Spleen (tissue), 13 donors: ENCODE measurements at places on chromosomes 5 and 9. TPM values are rescaled to one million over a fixed set of nuclear protein-coding genes. Genes with fewer than 3 reads are reported as not detected.

DNA sequence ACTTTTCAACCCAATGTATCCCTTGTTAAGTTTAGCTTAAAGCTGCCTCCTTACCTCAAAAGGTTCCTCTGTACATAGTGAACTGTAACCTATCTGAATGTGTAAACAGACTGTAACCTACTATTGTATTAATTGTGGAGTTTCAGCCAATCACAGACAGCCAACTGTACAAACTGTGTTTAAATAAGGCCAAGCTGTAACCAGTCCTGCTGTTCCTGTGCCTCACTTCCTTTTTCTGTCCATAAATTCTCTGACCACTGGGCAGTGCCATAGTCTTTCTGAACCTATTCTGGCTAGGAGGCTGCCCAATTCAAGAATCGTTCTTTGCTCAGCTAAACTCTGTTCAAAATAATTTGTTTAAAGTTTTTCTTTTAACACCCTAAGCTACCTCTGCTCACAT, 74.7 kb upstream of the DAPK1 start:
- no peak for DNase-seq
- no peaks in the 10 kb centered on the region for H3K27me3 ChIP-seq
- no peak overlapping the region for H3K27ac ChIP-seq
- no peaks in the 10 kb centered on the region for H3K4me1 ChIP-seq
- no peaks in the 10 kb centered on the region for H3K36me3 ChIP-seq

IFNE gene
- not detected for total RNA-seq

DAP gene
- 62.9 TPM for total RNA-seq

GRCh38 chr9:74036549-74037231, 460.4 kb upstream of the RORB start:
- no peaks in the 10 kb centered on the region for H3K27me3 ChIP-seq
- H3K4me3 ChIP-seq, result no peak overlapping the region
- H3K36me3 ChIP-seq, result no peaks in the 10 kb centered on the region
- no peak overlapping the region for H3K27ac ChIP-seq

BHMT2 gene
- 0.64 TPM for total RNA-seq

DNA sequence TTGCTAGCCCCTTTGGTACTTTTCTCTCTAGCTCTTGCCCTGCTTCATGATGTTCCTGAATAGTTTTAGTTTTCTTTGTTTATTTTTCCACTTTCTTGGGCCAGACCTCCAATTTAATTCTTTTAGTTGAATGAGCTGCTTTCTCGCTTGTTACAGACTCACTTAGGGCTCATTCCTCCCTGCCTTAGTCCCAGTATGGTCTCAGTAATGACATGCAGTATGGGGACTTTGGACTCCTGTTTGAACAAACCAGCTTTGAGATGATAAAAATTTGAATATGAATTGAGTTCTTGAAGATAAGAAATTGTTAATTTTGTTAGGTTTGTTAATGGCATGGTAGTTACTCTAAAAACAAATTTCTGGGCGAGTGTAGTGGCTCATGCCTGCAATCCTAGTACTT, 284.8 kb upstream of the DMRT1 start:
- no peak overlapping the region for H3K4me3 ChIP-seq
- no peak for DNase-seq
- H3K4me1 ChIP-seq, result no peaks in the 10 kb centered on the region

DNA sequence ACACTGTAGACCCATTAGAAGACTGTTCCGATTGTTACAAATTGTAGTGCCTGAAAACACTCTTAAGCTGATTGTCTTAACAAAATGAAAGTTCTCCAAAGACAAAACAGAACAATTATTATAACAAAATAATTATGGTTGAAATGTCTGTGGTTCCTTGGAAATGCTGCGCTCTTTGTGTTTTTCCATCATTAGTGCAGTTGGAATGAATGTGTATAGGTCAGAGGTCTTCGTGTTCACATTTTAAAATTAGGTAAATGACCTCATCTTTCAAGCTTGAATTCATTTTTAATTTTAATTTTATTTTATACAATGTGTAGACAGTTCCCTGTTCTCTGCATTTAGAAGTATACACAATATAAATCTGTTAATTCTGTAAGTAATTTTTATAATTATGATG, 56.7 kb upstream of the NXNL2 start:
- DNase-seq, result no peak
- H3K36me3 ChIP-seq, result peaks cover 48% of the 10 kb centered on the region
- H3K27me3 ChIP-seq, result no peaks in the 10 kb centered on the region

BTNL3 gene
- not detected for total RNA-seq

HTR4 gene
- total RNA-seq, result not detected

DNA sequence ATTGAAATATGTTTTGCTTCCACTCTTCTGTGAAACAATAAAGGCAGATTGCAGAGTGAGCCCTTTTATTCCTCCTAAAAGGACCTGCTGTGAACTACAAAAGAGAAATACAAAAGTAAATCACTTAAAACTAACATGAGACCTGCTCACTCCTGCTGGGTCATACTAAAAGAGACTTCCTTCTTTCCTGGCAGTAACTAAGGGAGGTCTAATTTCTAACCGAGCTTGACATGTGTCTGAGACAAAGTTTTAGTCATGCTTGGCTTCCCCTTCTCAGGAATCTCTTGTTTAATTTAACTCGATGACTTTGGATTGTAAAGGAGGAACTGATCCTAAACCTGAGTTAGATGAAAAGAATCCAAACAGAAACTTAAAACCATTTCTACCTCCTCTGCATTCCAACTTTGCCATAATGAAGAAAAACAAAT, 86.4 kb upstream of the CDH6 start:
- DNase-seq, result no peak
- no peak overlapping the region for H3K27ac ChIP-seq
- H3K27me3 ChIP-seq, result no peaks in the 10 kb centered on the region
- no peaks in the 10 kb centered on the region for H3K4me1 ChIP-seq
- no peaks in the 10 kb centered on the region for H3K36me3 ChIP-seq

MARCHF3 gene
- 12.9 TPM for total RNA-seq

DNA sequence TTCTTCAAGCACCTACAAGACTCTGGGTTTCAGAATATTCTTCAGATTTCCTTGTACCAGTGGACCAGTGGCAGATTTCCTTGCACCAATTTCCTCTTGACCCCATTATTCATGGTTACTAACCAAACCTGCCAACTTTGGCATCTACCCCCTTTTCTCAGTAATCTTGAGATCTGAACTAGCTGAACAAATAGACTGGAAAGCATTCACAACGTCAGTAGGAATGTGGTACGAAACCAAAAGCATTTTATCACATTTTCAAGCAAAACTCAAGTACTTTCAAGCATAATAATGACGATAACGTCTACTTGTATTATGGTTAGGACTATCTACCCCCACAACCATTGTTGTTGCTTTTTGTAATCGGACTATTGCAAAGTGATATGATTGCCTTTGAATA, 1217.3 kb downstream of the PTPRD start:
- no peak for DNase-seq
- H3K27me3 ChIP-seq, result no peaks in the 10 kb centered on the region
- H3K27ac ChIP-seq, result no peak overlapping the region
- H3K36me3 ChIP-seq, result no peaks in the 10 kb centered on the region
- H3K4me3 ChIP-seq, result no peak overlapping the region

ENTPD8 gene
- not detected for total RNA-seq

GRCh38 chr9:4559261-4560182, 69.3 kb downstream of the SLC1A1 start:
- H3K27ac ChIP-seq, result no peak overlapping the region
- no peak for DNase-seq

- H3K27ac ChIP-seq, result no peak overlapping the region
- DNase-seq, result no peak
- no peaks in the 10 kb centered on the region for H3K27me3 ChIP-seq
Measured at GRCh38 chr5:169668732-169669131, 31.7 kb downstream of the DOCK2 start.

- H3K4me1 ChIP-seq, result no peaks in the 10 kb centered on the region
- H3K4me3 ChIP-seq, result no peak overlapping the region
- H3K27me3 ChIP-seq, result no peaks in the 10 kb centered on the region
- no peak overlapping the region for H3K27ac ChIP-seq
- no peaks in the 10 kb centered on the region for H3K36me3 ChIP-seq
Measured at GRCh38 chr9:28378231-28378630, 805.0 kb upstream of the C9orf72 start.

DNA sequence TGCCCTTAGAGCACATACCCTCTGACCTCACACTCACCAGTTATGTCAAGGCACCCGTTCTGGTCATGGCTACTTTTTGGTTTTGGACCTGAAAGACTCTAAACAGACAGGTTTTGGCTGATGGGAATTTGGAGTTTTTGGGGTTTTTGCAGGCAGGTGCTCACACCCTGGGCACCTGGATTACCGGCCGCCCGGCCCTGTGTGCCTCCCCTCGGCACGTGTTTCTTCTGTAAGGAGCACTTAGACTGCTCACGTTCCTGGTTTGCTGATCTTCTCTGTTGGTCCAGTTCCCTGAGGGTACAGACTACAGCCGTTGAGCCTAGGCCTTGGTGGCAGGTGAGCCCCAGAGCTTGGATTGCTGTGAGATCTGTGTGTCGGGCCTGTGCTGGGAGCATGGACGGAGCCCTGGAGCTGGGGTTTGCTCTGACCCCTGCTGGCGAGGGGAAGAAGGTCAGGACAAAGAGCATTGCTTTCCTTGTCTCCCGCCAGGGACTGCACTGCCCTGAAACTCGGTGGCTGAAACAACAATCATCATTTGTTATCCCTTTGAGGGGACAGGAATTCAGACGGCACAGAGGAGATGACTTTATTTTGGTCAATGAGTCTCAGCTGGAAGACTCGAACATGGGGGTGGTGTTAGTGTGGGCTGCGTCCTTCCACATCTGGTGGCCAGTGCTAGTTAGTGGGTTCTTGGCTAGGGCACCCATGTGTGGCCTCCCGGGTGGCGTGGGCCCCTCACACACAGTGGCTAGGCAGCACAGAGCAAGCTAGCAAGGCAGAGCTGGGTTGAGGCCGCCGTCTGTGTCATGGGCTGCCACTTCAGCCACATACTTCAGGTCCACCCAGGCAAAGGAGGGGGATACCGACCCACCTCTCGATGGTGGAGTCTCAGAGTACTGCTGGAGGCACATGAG, 76.4 kb downstream of the EHMT1 start:
- H3K27me3 ChIP-seq, result no peaks in the 10 kb centered on the region
- H3K4me1 ChIP-seq, result peaks cover 63% of the 10 kb centered on the region
- peak overlapping the region; percentile 29 for H3K27ac ChIP-seq

- no peak overlapping the region for H3K27ac ChIP-seq
- no peak overlapping the region for H3K4me3 ChIP-seq
Measured at GRCh38 chr9:101706261-101706798, 32.1 kb downstream of the GRIN3A start.

ZFP37 gene
- 2.6 TPM for total RNA-seq

DNA sequence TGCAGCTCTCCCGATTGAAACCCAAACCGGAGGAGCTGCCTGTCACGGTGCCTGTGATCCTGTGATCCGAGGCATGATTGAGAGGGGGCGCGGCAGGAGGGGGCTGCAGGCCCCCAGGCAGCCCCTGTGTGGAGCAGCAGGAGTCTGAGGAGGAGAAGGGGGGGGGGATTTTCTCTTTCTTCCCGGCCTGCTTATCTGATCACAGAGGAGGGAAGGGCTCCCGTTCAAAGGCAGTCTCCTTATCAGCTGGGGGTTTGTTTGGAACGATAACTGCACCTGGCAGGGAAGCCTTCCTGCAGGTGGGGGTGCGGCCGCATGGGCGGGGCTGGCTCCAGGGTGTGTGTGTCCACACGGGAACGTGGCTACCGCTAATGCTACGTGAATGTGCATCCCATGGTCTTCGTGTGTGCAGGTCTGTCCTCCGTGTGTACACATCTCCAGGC, 38.4 kb downstream of the LMX1B start:
- no peaks in the 10 kb centered on the region for H3K27me3 ChIP-seq
- no peak for DNase-seq
- no peak overlapping the region for H3K4me3 ChIP-seq
- no peaks in the 10 kb centered on the region for H3K36me3 ChIP-seq

GRCh38 chr5:44225231-44226160, 163.7 kb downstream of the FGF10 start:
- H3K27me3 ChIP-seq, result no peaks in the 10 kb centered on the region
- DNase-seq, result no peak
- H3K4me3 ChIP-seq, result no peak overlapping the region
- no peaks in the 10 kb centered on the region for H3K4me1 ChIP-seq
- no peaks in the 10 kb centered on the region for H3K36me3 ChIP-seq

PCDHB2 gene
- total RNA-seq, result 1.8 TPM

TLR4 gene
- total RNA-seq, result 88.9 TPM

DNA sequence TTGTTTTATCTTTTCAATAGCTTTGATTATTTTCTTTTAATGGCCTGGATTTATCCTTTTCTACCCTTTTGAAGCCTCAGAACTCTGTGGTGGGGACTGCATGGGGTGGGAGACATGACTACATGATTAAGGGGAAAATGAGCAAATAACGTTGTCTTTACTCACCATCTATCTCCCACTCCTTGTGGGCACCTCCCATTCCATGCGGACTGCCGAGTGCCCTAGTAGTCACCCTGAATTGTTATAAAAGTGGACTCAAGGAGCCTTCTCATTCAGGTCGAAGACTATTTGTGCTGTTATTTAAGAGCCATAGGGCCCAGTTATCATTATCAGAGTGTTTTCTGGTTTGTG, 281.8 kb downstream of the MLLT3 start:
- H3K4me3 ChIP-seq, result no peak overlapping the region
- DNase-seq, result no peak
- H3K4me1 ChIP-seq, result no peaks in the 10 kb centered on the region
- no peak overlapping the region for H3K27ac ChIP-seq
- H3K36me3 ChIP-seq, result peaks cover under 1% of the 10 kb centered on the region

- no peaks in the 10 kb centered on the region for H3K27me3 ChIP-seq
- H3K4me3 ChIP-seq, result no peak overlapping the region
- H3K27ac ChIP-seq, result no peak overlapping the region
- DNase-seq, result no peak
- no peaks in the 10 kb centered on the region for H3K4me1 ChIP-seq
Measured at GRCh38 chr5:148542812-148543211, 111.5 kb downstream of the HTR4 start.

ZNF879 gene
- 7.3 TPM for total RNA-seq

DNA sequence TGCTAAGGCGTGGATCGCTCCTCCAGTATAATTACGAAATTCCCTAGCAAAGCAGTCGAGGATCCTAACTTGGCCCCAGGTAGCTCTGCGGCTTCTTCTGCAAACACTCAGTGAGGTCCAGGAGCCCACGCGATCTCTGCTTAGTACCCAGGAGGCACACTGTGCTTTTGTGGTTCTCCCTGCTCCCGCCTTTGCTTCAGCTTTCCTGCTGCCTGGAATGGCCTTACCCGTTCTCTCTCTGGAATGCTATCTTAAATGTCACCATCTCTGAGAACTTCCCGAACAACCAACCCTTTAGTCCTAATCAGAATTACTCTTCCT, 639 bp downstream of the INVS start:
- H3K4me1 ChIP-seq, result peaks cover 51% of the 10 kb centered on the region
- H3K4me3 ChIP-seq, result peak overlapping the region; percentile 91
- DNase-seq, result no peak
- H3K36me3 ChIP-seq, result no peaks in the 10 kb centered on the region
